ENCODE measurements at places on chromosomes 11 and 22.

DNA sequence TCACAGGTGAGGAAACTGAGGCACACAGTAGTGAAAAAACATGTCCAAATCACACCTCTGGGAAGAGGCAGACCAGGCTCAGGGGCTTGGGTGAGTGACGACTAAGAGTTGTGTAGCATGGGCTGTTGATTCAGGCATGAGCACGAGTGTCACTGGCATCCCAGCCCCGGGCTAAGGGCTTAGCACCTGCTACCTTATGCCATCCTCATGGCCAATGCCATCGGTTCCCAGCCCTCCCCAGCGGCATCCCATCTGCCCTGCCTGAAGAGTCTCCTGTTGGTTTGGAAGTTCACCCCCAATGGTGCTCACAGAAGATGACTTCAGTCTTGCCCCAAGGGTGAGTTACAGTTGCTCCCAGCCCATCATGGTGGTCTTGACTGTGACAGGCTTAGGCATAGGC lies 22.4 kb downstream of the MB start:
- DNase-seq, result no peak

- peak; percentile 97 for DNase-seq
These were observed 153.4 kb downstream of the CCDC34 start for GRCh38 chr11:27209562-27210005.

DNA sequence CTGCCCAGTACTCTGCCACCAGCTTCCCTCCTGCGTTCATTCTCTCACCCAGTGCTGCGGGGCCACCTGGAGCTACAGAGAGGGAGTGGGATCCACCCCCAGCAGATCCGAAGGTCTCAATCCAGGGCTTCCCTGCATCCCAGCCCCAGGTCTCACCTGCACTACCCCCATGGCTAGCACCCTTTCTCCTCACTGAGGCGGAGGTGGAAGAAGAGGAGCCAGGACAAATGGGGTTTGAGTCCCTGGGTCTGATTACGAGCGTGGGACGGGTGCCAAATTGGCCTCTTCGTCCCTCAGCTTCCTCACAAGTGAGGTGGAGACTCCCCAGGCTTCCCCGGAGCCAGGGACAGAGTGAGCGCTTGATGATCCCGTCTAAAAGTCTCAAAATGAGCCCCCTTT lies 64.2 kb downstream of the NFAM1 start:
- no peak for DNase-seq

GRCh38 chr11:113281052-113281725 lies 33.2 kb upstream of the TTC12 start:
- peak; percentile 56 for DNase-seq

DNA sequence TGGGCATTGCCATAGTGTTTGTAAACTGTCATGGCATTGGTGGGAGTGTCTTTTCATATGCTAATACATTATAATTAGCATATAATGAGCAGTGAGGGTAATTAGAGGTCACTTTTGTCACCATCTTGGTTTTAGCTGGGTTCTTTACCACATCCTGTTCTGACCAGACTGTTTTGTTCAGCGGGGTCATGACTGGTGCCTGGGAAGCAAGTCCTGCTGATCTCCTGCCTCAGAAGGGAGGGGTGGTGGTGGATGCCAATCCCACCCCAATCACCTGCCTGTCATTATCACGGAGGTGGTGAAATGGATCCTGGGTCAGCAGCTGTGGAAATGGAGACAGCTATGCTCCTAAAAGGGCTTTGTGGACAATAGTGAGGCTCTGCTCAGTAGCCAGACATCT lies 31.2 kb downstream of the IL18 start:
- peak; percentile 14 for DNase-seq

All from RPMI7951 (cell line).